Stimulated activated CD8-positive, alpha-beta memory T cell treated with anti-CD3 and anti-CD28 coated beads, Interleukin-7, amount 100 ng/mL, for 1 hour (primary cell): ENCODE measurements at places on chromosomes 7 and 10.

GRCh38 chr10:13978533-13979115, 352.1 kb downstream of the FRMD4A start:
- no peak for DNase-seq

DNA sequence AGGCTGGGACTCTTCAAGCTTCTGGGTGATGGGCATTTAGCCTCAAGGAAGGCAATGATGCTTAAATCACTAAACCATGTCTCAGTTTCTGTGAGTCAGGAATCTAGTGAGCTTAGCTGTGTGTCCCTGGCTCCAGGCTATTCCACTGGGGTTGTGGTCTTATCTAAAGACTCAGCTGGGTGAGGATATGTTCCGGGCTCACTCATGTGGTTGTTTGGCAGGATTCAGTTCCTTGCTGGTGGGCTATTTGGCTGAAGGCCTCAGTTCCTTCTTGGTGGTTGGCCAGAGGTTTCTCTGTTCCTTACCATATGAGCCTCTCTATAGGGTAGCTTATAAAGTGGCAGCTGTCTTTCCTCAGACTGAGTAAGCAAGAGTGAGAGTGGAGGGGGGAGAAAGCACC, 12.0 kb downstream of the EVX1 start:
- DNase-seq = no peak

- DNase-seq = no peak
These were observed 1086.6 kb upstream of the SORCS1 start for GRCh38 chr10:108250936-108251620.

- DNase-seq = no peak
These were observed 47.2 kb downstream of the GSAP start for GRCh38 chr7:77368974-77369373.

- DNase-seq = no peak
These were observed 17.6 kb downstream of the PLCE1 start for GRCh38 chr10:94011296-94011695.

DNA sequence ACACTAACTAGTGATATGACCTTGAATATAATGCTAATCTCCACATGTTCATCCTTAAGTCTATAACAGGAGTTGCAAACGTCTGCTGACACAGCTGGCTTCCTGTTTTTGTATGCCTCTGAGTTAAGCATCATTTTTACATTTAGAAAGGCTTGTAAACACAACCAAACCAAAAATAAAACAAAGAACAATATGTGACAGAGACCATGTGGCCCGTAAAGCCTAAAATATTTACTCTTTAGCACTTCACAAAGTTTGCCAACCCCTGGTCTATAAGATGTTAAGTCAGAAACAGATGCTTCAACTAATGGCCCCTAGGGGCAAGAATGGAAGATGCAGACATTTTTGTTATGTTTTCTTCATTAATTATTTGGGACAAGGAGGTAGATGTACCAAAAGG, 109.3 kb downstream of the CPEB3 start:
- no peak for DNase-seq

DNA sequence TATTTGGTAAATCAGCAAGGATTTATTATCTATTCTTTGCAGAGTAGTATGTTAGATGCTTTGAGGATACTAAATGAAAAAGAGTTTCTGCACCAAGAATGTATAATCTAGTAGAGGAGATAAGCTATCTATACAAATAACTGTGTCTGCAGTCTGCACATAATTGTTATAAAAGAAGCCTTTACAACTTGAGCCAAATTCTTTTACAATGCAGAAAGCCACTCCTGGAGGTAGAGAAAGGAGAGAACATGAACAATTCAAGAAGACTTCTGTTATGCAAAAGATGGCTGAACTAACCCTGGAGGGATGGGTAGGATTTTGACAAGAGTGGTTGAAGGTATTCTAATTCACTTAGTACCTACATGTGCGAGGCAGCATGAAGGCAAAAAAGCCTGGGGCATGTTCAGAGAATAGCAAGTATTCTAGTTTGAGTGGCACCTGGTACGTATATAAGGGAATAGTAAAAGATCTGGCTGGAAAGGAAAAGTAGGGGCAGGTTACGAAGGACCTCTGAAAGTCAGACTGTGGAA, 251.1 kb upstream of the KAT6B start:
- no peak for DNase-seq

- DNase-seq = no peak
These were observed 65.0 kb downstream of the ZEB1 start for GRCh38 chr10:31383810-31384588.

DNA sequence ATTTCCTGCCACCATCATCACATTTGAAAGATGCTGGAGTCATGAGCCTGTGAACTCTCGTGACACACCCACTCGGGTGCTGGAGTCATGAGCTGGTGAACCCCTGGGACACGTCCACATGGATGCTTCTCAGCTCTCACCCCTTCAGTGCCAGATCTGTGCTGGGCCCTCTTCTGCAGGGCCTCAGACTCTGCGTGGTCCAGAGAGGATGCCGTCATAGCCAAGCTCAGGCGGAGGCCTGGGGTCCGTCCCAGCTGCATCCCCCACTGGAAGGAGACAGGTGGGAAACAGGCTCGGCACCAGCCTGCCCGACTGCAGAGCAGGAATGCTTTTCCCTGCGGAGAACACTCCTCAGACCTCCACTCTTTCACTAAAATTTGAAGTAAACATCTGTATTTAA, 156.5 kb upstream of the PPP2R2D start:
- DNase-seq = no peak

GRCh38 chr7:97007583-97007861, 2.2 kb downstream of the DLX6 start:
- DNase-seq = no peak

- no peak for DNase-seq
These were observed 109.2 kb upstream of the TRIM24 start for GRCh38 chr7:138350701-138351357.

DNA sequence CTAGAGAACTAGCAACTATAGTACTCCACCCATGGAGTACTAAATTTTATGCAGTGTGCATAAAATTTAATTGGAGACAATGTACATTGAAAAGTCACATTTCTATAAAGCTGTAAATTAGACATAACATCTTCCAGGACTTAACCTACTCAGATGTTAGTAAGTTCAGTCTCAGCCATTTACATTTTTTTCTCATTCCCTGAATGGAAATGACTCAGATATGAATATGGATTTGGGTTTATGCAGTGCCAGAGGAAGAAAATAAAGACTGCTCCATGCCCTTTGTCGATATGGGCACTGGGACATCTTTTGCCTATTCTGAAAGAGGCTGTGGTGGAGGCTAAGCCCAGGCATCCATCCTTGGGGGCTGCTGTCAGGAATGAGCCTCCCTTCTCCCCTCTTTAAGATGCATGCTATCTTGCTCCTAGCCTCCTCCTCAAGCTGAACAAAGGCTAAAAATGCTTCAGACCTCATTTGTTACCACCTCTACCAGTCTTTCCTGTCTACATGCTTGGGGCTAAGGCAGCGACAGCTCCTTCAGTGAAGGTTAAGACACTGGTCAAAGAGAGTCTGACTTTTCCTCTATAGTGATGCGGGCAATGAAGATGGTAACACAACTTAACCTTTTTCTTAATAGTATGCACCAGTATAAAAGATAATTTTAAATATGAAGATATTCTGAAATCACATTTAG, 486.8 kb upstream of the ANKRD30A start:
- DNase-seq = no peak

DNA sequence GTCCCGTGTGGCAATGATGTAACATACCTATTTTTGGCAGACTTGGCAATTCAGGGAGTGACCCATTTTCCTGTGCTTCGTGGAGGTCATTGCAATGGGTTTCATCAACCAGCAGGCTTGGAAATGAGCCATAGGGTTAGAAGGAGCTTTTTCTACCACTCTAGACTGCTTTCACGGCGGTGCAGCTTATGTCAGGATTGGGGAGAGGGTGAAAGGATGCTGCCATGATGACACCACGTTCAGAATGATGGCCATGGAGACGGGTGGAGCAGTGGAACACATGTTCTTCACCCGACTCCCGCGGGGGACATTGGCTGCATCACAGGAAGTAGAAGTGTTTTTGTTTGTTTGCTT, 220.2 kb downstream of the EMX2 start:
- no peak for DNase-seq

DNA sequence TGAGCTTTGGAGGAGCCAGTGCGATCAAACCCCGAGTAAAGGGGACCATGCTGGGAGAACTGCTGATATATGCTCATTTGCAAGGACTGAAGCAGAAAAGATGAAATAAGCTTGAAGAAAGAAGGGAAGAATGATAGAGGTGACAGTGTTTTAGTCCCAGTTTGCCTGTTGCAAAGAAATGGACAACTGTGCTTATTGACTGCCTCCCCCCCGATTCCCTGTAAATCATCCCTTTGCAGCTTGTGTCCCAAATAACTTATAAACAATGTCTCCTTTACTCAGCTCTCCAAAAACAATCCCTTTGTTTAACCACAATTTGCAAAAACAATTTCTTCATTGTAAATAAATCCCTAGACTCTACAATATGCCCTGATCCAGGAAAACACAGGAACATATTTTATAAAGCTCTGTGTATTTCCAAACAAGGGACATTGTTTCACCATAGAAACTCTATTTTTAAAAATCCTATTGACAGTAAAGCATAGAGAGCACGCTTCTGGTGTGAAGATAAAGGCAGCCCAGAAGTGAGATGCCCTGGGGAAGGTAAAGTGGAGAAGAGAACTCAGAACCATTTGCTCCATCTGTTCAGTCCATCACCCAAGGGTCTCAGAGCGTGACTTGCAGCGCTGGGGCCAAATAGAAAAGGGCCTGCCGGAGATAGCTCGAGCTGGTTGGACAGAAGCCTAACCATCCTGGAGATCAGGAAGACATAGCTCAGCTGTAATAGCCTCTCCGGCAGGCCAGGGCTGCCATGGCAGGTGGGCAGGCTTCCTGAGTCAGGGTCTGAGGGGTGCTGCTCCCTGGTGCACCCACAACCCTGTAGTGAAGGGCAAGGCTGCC, 280.5 kb downstream of the WDR11 start:
- DNase-seq = no peak

DNA sequence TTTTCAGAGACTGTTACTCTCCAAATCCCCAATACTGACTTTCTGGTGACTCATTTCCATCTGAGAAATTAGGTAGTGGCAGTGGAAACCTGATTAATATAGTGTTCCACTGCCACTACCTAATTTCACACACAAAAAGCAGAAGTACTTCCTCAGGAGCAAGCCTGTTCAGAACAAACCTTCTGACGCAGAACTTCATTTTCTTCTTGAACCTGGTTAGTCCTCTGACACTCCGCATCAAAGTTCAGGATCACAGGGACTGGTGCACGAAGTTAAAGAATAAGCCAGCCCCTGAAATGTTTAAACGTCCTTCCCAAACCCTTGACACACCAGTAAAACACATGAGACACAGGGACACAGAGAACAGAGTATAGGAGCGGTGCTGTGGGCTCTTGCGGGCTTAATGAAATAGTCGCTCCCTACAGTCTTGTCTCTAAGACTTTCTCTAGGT, 4.4 kb downstream of the WDR91 start:
- DNase-seq = no peak

DNA sequence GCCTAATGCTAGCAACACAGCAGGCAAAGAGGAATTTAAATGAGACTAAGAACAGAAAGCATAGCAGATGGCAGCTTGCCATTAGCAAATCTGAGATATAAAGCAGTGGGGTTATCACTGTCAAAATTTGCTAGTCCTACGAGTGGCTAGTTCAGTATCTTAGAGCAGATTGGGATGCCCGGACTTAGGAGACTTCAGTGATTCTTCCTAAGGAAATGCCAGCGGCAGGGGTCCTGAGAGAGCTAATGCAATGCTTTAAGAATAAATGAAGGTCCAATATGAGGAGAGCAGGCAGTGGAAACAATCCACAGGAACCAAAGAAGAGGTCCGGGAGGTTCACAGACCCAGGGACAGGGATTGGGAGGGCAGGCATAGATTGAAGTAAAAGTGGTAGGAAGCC, 169.3 kb upstream of the NPSR1 start:
- no peak for DNase-seq

GRCh38 chr10:99412099-99412498, 18.3 kb downstream of the GOT1 start:
- no peak for DNase-seq

DNA sequence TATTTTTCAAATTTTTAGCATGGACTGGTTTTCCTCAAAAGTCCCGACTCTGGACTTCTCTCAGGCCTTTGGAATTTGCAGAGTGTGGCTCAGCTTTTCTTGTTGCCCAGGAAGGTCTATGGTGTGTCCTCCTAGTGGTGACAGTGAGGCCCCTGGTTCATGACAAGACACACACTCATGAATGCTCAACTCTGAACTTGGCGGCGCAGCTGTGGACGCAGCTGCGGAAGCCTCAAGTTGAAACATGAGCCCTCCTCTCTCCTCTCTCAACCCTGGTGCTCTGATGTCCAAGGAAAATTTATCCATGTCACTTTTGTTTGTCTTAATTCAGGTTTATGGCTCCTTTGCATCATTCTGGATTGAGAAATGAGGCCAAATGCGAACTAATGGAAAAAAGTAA, 183.9 kb downstream of the HECW1 start:
- no peak for DNase-seq

DNA sequence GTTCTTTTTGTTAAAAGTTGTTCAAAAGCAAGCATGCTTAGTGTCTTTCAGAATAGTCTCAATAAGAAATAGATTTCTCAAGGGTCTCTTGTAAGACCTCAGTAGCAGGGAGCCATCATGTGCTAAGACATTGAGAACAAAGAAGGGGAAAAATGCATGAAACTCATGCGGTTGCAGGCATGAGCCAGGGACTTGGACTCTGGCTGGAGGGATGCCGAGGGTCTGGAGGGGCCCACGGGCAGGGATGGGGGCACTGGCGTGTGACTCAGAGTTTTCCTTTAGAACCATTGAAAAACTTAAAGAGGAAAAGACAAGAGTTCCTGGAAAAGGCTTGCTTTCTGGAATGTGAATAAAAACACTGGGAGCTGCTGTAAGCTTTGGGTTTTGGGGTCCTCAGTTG, 253.3 kb downstream of the CCDC3 start:
- no peak for DNase-seq

- DNase-seq = no peak
These were observed 652.3 kb upstream of the MGMT start for GRCh38 chr10:128814782-128815181.

DNA sequence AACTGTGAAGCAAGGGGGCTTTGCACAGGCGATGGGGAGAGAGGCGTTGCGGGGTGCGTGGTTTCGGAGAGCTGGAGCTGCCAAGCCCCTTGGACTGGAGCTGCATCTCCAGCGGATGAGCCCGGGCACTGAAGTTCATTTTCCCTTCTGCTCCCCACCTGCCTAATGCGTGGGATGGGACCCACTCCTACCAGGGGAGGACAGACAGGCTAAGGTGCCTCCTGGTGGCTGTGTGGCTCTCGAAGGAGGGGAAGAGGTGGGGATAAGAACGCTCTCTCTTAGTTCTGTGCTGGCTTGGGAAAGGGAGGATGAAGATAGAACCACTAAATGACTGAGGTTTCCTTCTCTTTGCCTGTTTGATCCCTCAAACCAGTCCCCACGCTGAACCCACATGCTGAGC, 177.6 kb upstream of the PITRM1 start:
- no peak for DNase-seq
